ENCODE measurements at places on chromosomes 7 and 10.

- no peak for DNase-seq
Observed at GRCh38 chr7:7720750-7721621, 2.6 kb upstream of the RPA3 start.

DNA sequence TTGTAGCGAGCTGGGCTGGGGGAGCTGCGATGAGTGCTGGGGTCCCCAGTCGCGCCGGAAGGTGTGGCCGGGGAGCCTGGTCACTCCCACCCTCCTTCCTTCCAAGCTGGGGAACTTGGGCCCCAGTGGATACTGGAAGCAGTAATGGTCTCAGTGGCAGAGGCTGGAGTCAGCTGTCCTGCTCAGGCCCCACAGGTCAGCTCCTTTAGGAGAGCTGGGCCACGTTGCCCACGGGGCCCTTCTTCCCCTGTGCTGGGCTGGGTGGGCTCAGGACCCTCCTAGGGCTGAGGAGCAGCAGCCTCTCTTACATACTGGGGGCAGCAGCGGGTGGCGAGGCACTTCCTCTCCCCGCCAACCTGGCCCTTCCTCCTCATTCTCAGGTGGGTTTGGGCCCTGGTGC lies 200.6 kb upstream of the MKI67 start:
- no peak for DNase-seq

- DNase-seq: peak; percentile 26
Observed at GRCh38 chr7:108459922-108460551, 3.8 kb upstream of the NRCAM start.

DNA sequence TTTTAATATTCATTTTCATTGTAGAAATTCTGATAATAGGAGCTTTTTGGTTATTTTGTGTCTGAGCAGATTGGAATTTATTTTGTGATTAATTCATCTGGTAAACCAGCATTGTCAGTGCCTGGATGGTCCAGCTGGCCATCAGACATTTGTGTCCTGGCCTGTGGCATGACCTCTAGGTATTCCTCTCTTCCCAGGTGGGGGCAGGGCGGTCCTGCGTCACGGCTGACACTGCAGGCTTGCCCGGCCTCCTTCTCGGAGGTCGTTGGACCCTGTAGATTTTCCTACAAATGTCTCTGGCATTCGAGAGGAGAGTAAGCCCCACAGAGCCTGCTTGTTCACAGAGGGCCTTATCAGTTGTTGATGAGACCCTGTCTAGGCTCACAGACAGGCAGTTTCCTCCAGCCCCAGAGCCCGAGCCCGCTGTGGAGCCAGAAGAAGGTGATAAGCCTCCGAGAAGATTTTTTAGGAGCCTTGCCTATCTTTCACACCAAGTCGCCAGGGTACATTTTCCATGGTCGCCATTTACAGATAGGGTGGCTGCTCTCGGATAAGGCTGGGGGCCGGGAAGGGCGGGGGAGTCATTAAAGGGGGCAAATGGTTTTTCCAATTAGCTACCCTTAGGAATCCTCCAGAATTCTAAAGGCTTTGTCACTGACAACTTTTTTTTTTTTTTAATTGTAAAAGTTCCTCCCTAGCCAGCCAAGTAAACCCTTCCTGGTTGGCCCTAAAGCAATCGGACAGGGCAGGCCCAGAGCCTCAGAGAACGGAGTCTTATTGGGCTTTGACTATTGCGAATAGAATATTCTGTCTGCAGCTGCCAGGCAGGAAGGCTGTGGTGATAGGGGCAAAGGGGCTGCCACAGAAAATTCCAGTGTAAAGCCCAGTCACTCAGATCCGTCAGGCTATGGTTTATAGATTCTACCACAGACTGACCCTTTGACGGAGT lies 78.1 kb upstream of the TBX20 start:
- no peak for DNase-seq

DNA sequence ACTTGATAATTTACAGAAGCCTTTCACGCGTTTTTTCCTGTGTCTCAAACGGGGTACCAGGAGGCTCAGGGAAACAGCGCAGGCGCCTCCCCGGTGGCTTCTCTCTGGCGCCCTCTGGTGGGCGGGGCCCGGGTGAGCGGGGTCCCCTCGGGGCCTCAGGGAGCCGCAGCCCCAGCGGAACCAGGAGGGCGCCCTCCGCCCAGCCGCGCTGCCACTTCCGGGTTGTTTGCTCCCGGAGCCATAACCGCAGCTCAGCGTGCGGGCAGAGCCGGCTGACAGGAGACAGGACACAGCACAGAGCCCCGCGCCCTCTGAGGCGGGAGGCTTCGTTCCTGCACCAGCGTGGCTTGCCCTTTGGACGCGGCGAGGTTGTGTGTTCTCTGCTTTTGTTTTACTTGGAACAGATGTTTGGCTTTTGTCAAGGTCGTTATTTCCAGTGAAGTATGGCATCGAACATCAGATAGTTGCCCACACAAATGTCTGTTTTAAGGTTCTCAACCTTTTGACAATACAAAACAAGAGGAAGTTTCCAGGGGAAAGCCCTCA lies 6.9 kb upstream of the CYP2E1 start:
- DNase-seq: peak; percentile 85

DNA sequence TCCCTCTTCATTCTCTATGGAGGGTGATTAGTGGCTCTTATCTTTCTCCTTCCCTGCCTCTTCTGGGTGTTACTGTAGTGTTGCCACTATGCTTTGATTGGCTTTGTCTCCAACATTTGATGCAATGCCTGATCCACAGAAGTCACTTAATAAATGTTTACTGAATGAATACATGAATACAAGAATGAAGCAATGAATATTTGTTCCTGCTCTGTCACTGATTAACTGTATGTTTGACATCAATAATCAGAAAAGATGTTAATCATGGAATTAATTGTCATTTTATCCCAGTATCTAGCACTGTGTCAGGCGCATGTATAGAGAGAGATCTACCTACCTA lies 4.3 kb downstream of the ANK3 start:
- no peak for DNase-seq

GRCh38 chr7:17013204-17013603 lies 131.4 kb upstream of the AGR3 start:
- DNase-seq: no peak

DNA sequence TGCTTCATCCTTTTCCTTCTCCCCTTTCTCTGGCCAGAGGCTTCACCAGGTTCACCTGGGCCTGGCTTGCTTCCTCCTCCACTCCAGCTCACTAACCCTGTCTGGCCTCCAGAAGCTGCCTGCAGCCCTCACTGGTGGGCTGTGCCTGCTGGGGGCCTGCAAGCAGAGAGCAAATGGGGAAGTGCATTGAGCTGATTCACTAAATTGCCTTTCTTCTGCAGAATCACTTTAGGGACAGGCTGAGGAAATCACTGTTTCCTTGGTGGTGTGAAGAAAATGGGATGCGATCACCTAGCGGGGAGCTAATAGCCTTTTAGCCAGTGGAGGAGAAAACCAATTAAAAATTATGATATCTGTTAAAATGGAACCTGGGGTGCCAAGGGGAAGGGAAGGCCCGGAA lies 3.0 kb downstream of the RET start:
- no peak for DNase-seq

DNA sequence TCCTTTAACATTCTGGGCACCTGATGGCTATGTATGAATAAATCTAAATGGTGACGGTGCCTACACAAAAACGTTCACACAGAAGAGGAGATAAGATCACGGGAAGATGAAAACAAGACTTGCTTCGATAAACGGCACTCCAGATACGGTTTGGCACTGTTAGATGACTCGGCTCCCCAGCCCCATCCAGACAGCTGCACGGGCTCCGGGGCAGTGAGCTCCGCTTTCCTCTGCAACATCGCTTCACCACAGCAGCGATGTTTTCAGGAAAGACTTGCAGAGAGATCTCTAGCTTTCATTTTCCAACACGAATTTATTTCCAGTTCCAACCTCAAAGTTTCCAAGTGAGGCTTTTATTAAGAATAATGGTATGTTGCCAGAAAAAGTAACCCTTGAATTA lies 132.1 kb downstream of the KLF6 start:
- no peak for DNase-seq

GRCh38 chr7:99784007-99784406 lies at the start of gene CYP3A4:
Gene CYP3A4 (minus strand): TSS chr7:99784184. CDS start chr7:99784081, 103 bp downstream.
- DNase-seq: no peak

All from 8988T (cell line).